ENCODE measurements at places on chromosomes 4 and X. TPM values are rescaled to one million over a fixed set of nuclear protein-coding genes. Genes with fewer than 3 reads are reported as not detected.

Gene PDZD4
- 0.16 TPM for total RNA-seq

Gene PAGE5
- 254 TPM for total RNA-seq

Gene FAM53A
- 0.06 TPM for total RNA-seq

Gene PRDM5
- 0.73 TPM for total RNA-seq

Gene FAM90A26
- not detected for total RNA-seq

Gene ITM2A
- 0.26 TPM for total RNA-seq

Gene SMS
- 325 TPM for total RNA-seq

Gene ATOH1
- not detected for total RNA-seq

Gene CCNA2
- total RNA-seq = 175 TPM

Gene ARHGEF38
- total RNA-seq = not detected

Gene ARAP2
- 2.8 TPM for total RNA-seq

Gene TCEANC
- 0.29 TPM for total RNA-seq

Gene AMTN
- 0.45 TPM for total RNA-seq

Gene GPR34
- total RNA-seq = not detected

Measured in HT1080 (cell line).